Fibroblast of skin of left quadriceps (primary cell): ENCODE measurements at places on chromosomes 2 and 18.

DNA sequence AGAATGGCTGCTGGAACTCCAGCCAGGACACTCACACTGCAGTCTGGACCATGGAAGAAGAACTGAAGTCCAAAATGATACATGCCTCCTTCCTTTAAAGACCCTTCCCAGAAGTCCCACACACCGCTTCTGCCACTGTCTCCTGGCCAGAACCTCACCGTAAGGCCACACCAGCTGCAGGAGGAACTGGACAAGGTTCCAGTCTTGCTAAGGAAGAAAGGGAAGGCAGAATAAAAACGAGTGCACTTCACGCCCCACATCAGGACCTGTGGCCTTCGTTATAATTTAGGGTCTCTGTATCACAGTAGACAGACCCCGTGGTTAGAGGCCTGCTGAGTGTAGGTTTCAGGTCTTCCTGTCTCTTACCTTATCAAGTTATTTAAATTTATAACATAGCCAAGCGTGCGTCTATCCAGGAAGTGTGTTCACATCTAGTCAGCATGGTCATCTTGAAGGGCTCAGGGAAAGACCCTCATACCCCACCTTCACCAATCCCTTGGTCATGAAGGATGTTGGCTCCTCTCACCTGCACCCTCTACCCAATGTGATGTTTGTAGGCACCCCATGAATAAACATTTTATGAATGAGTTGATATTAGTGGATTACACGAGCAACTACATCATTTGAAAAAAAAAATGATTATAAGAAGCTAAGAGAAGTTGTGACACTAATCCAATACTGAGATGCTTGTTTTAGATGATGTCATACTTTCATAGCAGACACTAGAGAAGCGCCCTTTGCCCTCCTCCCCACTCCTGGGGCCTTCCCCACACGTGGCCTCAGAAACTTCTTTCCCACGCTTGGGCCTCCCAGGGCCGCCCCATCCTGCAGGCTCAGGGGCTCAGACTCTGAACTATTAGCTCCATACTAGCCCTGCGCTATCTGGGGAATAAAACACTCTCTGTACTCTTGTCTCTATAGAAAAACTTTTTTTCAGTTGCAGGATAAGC, 157.6 kb downstream of the FAM210A start:
- DNase-seq, result no peak

- no peak for DNase-seq
Measured at GRCh38 chr2:200860092-200860795, 4.2 kb downstream of the CLK1 start.

DNA sequence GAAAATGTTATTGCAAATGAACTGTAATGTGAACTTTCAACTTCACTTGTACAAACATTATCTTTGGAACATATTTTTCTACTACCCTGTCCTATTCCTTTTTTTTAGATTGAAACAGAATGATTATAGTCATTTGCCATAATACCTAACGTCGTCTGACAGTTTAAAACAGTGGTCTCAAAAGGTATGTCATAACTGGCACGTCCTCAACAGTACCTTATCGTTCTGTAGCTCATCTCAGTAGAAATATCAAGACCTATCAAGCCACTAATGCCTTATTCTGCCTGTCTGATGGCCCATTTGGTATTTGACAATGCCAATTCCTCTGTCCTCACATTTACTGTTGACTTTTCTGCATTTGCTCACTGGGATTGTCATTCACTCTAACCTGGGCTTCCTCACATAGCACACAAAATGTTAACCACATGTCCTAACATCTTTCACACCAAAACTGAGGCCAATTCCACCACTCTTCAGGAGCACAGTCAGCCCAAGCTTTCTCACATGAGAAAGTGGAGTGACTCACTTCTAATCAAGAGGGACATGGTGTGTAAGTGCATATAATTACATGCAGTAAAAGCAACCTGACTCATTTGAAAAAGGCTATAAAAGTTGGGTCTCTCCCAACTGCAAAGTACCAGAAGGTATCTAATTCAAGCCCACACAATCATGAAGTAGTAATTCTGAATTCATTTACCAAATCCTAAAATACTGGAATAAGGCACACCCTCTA, 34.8 kb downstream of the DNER start:
- DNase-seq, result no peak

DNA sequence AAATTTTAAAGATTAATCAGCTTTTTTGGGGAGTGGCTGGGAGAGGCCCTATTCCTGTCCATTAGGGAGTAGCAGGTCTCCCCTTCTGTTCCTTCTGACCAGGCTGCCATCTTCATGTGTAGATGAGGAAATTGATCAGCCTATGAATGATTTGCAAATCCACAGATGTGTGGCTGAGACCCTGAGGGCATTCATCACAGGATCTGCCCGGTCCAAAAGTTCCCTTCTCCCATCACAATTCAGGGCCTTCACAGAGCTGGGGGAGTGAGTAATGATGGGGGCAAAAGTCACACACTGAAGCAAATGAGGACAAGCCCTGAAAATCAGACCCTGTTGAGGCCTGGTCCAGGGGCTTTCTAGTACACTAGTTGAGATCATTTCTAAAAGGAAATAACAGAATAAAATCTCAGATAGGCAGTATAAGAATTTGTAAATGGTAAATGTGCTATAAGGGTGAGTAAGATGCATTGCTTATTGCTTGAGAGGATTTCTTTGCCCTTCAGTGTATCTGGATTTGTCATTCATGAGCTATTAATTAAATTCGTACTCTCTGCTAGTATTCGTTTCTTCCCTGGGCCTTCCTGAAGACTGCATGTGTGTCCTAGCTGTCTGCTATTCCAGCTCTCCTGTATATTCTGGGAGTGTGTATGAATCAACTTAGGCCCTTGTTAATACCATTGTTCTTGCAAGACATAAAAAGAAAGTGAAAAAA, 53.2 kb downstream of the SETBP1 start:
- DNase-seq, result no peak
